Heart left ventricle (tissue), 16 donors: ENCODE measurements at places on chromosomes 4 and X. TPM values are rescaled to one million over a fixed set of nuclear protein-coding genes. Genes with fewer than 3 reads are reported as not detected.
A peak's percentile ranks its signal among the peaks of the same experiment; 100 is the strongest.

DNA sequence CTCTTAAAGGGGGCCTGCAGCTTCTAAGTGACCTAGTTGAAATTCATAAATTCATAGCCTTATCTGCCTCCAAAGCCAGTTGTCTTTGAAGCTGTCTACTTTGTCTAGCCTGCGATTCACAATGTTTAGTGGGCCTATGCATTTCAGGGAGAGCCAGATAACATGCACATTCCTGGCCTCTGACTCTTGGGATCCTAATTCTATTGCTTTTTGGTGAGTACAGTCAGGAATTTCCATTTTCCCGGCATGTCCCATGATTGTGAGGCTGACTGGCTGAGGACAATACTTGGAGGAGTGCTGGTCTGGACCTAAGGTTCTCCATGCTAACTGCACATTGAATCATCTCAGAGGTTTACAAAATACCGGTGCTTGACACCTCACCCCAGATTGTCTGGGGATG lies 155.0 kb downstream of the MSL3 start:
- no peaks in the 10 kb centered on the region for H3K36me3 ChIP-seq
- H3K4me1 ChIP-seq = no peaks in the 10 kb centered on the region
- H3K4me3 ChIP-seq = no peak overlapping the region
- DNase-seq = no peak
- no peak overlapping the region for H3K27ac ChIP-seq
- no peaks in the 10 kb centered on the region for H3K27me3 ChIP-seq

- no peak overlapping the region for H3K4me3 ChIP-seq
- H3K27me3 ChIP-seq = no peaks in the 10 kb centered on the region
- no peak for DNase-seq
- H3K27ac ChIP-seq = no peak overlapping the region
- H3K36me3 ChIP-seq = no peaks in the 10 kb centered on the region
Measured at GRCh38 chrX:53474707-53475106, 40.5 kb upstream of the HSD17B10 start.

DNA sequence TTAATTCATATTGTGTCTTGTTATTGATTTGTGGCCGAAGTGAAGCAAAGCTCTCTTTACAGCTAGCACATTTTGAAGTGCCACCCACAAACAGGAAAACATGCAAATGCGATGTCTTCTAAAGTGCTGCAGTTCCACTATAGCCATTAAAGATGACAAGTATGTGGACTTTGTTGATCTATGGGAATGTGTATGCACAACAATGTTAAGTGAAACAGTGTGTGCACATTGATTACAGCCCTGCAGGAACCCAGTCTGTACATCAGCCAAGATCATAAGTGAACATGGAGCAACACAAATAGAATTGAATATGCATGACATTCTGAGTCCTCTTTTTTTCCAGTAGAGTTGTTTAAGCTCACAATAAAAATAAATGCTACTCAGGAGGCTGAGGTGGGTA lies 43.0 kb downstream of the TFDP3 start:
- no peak overlapping the region for H3K27ac ChIP-seq
- H3K27me3 ChIP-seq = peaks cover 4% of the 10 kb centered on the region
- H3K36me3 ChIP-seq = no peaks in the 10 kb centered on the region
- no peak for DNase-seq

GRCh38 chrX:136662976-136663375 lies 15.0 kb downstream of the CD40LG start:
- no peak for DNase-seq
- no peaks in the 10 kb centered on the region for H3K27me3 ChIP-seq
- no peaks in the 10 kb centered on the region for H3K4me1 ChIP-seq
- no peaks in the 10 kb centered on the region for H3K36me3 ChIP-seq
- H3K27ac ChIP-seq = no peak overlapping the region

DNA sequence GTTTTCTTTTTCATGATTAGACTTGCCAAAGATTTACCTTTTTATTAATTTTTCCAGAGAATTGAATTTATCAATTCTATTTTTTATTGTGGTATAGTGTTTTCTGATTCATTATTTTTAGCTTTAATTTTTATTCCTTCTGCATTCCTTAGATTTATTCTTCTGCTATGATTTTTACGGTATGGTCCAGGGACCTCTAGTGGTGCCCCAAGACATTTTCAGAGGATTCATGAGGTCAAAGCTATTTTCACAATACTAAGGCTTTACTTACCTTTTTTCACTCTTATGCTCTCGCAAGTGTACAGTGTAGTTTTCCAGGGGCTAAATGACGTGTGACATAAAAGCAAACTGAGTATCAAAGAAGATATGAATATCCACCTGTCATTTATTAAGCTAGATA lies 8.0 kb downstream of the RADX start:
- no peak overlapping the region for H3K27ac ChIP-seq
- DNase-seq = no peak
- H3K27me3 ChIP-seq = no peaks in the 10 kb centered on the region
- H3K36me3 ChIP-seq = no peaks in the 10 kb centered on the region

GRCh38 chr4:87120411-87121162 lies 99.8 kb downstream of the KLHL8 start:
- H3K27ac ChIP-seq = peak overlapping the region; percentile 64
- DNase-seq = peak; percentile 72
- no peaks in the 10 kb centered on the region for H3K27me3 ChIP-seq
- peaks cover 79% of the 10 kb centered on the region for H3K36me3 ChIP-seq

GRCh38 chr4:154158361-154159155 lies 333.0 kb downstream of the DCHS2 start:
- H3K4me3 ChIP-seq = no peak overlapping the region
- H3K27ac ChIP-seq = no peak overlapping the region
- no peaks in the 10 kb centered on the region for H3K4me1 ChIP-seq
- DNase-seq = no peak

- no peaks in the 10 kb centered on the region for H3K27me3 ChIP-seq
- H3K36me3 ChIP-seq = no peaks in the 10 kb centered on the region
- no peak for DNase-seq
- no peak overlapping the region for H3K4me3 ChIP-seq
- no peak overlapping the region for H3K27ac ChIP-seq
Measured at GRCh38 chr4:140277576-140277975, 95.9 kb upstream of the SCOC start.

DNA sequence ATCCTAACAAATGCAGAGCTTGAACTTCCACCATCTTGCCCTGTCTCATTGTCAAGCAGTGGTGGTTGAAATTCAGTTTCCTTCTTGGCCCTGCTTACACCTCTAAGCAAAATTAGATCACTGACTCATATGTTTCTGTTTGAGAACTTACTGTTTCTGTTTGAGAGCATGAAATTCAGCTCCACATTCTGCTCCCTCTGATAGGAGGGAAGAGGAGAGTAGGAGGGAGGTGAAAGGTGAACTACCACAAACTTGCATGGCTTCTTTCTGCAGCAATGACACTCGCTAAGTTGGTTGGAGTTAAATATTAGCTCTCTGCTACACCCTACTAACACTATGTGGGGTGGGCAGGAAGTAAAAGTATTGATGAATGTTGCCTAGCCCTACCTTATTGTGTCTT lies 117.8 kb upstream of the EDA2R start:
- H3K27me3 ChIP-seq = no peaks in the 10 kb centered on the region
- H3K36me3 ChIP-seq = no peaks in the 10 kb centered on the region
- DNase-seq = no peak
- no peak overlapping the region for H3K27ac ChIP-seq
- no peaks in the 10 kb centered on the region for H3K4me1 ChIP-seq

DNA sequence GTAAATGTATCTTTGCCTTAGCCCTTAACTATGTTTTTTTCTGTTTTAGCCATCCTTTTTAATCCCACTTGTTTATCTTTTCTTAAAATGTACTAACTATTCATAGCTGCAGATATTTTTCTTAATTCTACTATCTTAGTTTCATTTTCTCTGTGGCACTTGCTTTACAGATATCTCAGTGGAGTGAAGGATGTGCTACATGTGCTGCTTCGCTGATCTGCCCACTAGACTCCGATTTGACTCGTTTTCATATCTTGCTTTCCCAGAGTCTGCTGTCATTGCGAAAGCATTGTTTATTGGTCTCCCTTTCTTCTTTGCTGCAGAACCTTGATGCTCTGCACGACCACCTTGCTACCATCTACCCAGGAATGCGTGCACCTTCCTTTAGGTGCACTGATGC lies 30.6 kb downstream of the GUCY1B1 start:
- H3K4me3 ChIP-seq = peak overlapping the region; percentile 8
- no peak for DNase-seq
- H3K27me3 ChIP-seq = no peaks in the 10 kb centered on the region
- H3K36me3 ChIP-seq = peaks cover 16% of the 10 kb centered on the region
- H3K4me1 ChIP-seq = peaks cover 28% of the 10 kb centered on the region
- no peak overlapping the region for H3K27ac ChIP-seq

GRCh38 chr4:67394879-67395278 lies 150.4 kb downstream of the CENPC start:
- no peaks in the 10 kb centered on the region for H3K4me1 ChIP-seq
- H3K36me3 ChIP-seq = no peaks in the 10 kb centered on the region
- H3K27me3 ChIP-seq = no peaks in the 10 kb centered on the region

DNA sequence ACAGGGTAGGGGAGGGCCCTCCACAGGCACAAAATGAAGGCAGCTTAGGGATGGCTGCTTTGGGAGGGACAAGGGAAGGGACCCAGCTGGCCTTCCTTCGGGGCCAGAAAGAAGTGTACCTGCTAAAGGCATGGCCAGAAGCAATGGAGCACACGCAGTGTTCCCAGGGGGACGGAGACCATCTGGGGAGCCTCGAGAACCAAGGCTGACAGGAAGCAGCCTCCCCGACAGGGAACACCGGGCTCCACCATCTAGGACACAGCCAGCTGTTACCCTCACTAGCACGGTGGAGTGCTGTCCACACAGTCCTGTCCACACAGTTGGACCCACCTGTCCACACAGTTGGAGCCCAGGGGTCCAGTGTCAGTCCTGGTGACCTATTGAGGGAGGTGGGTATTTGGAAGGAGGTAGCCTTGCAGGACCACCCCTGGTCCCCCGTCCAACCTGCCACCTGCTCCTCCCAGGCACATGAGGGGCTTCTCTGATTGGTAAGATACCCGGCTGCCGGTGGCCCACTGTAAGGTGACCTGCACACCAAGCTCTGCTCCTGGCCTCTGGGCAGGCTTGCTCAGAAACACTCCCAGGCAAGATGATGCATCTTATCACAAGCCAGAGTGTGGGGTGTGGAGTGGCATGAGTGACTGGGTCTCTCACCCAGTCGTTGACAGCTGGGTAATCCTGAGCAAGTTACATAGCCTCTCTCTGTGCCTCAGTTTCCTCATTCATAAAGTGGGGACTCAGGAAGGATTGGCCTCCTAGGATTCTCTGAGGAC lies 20.5 kb upstream of the AFAP1 start:
- no peak overlapping the region for H3K27ac ChIP-seq
- no peaks in the 10 kb centered on the region for H3K27me3 ChIP-seq
- no peak overlapping the region for H3K4me3 ChIP-seq
- H3K36me3 ChIP-seq = no peaks in the 10 kb centered on the region
- H3K4me1 ChIP-seq = no peaks in the 10 kb centered on the region

DNA sequence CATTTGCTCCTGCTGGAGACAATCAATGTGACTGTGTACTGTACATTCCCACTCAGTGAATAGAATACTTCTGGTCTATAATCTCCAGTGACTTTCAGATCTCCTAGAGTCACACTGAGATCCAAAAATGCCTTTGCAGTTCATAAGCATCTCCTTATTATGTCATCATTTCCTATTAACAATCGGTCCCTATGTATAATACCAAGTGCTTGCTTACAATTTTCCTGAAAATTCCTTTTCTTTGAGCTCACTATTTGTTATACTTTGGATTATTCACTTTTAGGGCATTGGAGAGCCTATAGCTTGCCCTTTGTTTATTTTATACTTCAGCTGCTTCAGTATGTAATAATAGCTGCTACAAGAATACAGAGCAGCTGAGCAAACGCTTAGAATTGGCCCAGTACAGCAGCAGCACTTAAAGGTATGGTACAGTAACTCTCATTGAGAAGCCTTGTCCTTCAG lies 313.0 kb downstream of the DCTD start:
- no peak overlapping the region for H3K27ac ChIP-seq
- DNase-seq = no peak
- H3K4me1 ChIP-seq = no peaks in the 10 kb centered on the region
- H3K4me3 ChIP-seq = no peak overlapping the region

GRCh38 chr4:156193800-156194199 lies 240.1 kb upstream of the CTSO start:
- no peaks in the 10 kb centered on the region for H3K27me3 ChIP-seq
- no peak for DNase-seq
- no peak overlapping the region for H3K27ac ChIP-seq
- no peak overlapping the region for H3K4me3 ChIP-seq
- H3K4me1 ChIP-seq = no peaks in the 10 kb centered on the region

CCDC158 gene
- total RNA-seq = 0.57 TPM

MYOZ2 gene
- 962 TPM for total RNA-seq

RAB40AL gene
- total RNA-seq = not detected

PABPC5 gene
- 0.62 TPM for total RNA-seq
